ENCODE measurements at places on chromosomes 12 and 14.

DNA sequence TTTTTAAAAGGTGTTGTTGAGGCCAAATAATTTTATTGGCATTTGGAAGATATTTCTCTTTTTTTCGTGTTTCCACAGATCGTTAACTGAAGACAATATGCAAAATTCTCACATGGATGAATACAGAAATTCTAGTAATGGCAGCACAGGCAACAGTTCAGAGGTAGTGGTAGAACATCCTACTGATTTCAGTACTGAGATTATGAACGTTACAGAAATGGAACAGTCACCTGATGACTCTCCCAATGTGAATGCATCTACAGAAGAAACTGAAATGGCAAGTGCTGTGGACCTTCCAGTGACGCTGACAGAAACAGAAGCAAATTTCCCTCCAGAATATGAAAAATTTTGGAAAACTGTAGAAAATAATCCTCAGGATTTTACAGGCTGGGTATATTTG is 11.2 kb downstream of the PRPF39 start:
- DNase-seq, result no peak

GRCh38 chr14:85644211-85644610 is 114.3 kb downstream of the FLRT2 start:
- no peak for DNase-seq

GRCh38 chr12:43835264-43835655 is 621 bp upstream of the TMEM117 start:
- DNase-seq, result no peak

GRCh38 chr12:60043236-60043635 is 447.4 kb downstream of the SLC16A7 start:
- no peak for DNase-seq
